ENCODE measurements at places on chromosomes 3 and 15. TPM values are rescaled to one million over a fixed set of nuclear protein-coding genes. Genes with fewer than 3 reads are reported as not detected.

DNA sequence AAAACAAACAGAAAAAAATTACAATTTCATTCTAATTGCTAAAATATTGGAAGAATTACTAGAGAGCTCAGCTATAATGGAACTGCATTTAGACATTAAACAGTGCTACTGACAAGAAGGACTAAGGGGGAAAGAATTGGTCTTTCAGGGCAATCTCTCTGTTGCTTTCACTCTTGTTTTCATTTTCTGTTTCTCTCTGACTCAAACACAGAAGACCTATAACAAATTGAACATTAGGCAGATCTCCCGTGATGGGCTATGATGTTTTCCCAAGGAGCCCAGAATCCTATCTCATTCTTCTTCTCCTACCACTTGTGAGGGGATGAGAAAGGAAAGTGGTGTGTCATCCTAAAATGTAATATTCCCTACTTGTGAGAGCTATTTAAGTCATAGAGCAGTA lies 358.0 kb upstream of the TGFBR2 start:
- no peak for DNase-seq

DNA sequence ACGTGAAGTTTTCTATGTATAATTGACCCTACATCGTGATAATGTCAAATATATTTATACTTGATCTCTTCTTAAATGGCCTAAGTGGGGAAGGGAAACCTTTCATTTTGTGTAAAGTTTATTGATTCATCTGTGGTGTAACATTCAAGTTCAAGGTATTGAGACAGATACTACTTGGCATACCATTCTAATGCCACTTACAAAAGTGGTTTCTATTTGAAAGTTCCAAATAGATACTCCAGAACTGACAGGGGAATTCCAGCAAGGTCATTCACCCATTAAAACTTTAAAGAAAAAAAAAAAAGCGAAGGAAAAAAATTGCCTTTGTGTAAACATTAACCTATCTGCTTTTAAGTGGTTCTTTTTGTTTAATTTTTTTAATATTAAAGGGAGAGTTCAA lies 45.3 kb upstream of the MAP3K13 start:
- DNase-seq, result no peak

DNA sequence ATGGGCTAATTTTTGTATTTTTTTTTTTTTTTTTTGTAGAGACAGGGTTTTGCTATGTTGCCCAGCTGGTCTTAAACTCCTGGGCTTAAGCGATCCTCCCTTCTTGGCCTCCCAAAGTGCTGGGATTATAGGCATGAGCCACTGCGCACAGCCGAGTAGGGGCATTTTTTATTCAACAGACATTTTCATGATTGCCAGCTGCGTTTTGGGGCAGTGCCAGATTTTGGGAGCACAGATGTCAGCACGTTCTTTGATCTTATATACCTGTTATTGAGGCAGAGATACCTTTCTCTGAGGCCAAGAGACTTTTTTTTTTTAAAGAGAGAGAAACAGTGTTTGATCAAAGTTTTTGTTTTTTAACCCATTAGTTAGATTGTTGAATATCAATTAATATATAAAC lies 16.8 kb downstream of the NEO1 start:
- no peak for DNase-seq

The PIK3CB gene
- 13.2 TPM for polyA plus RNA-seq

GRCh38 chr3:45182915-45183871 lies 37.0 kb upstream of the CDCP1 start:
- DNase-seq, result no peak

GRCh38 chr3:194325424-194326153 lies 25.5 kb downstream of the CPN2 start:
- DNase-seq, result peak; percentile 36

Measured in muscle of back (tissue), 13 donors.